Neural crest cell (in vitro differentiated cells): ENCODE measurements at places on chromosomes 11 and 22. TPM values are rescaled to one million over a fixed set of nuclear protein-coding genes. Genes with fewer than 3 reads are reported as not detected.

Gene POU2AF1
- total RNA-seq, result not detected in 2 replicates

- peaks cover 21% of the 10 kb centered on the region for H3K4me1 ChIP-seq
- no peak overlapping the region for H3K27ac ChIP-seq
- no peaks in the 10 kb centered on the region for H3K36me3 ChIP-seq
- H3K4me3 ChIP-seq, result no peak overlapping the region
Measured at GRCh38 chr11:121930004-121930965, 185.7 kb downstream of the BLID start.

- no peaks in the 10 kb centered on the region for H3K4me1 ChIP-seq
- H3K36me3 ChIP-seq, result peaks cover 5% of the 10 kb centered on the region
- H3K4me3 ChIP-seq, result no peak overlapping the region
Measured at GRCh38 chr22:49691256-49691655, 136.4 kb downstream of the BRD1 start.

GRCh38 chr11:22851477-22851876, 8.8 kb downstream of the CCDC179 start:
- H3K27ac ChIP-seq, result no peak overlapping the region
- H3K27me3 ChIP-seq, result no peaks in the 10 kb centered on the region
- H3K4me1 ChIP-seq, result no peaks in the 10 kb centered on the region
- no peak overlapping the region for H3K4me3 ChIP-seq
- H3K36me3 ChIP-seq, result no peaks in the 10 kb centered on the region

- H3K36me3 ChIP-seq, result peaks cover 5% of the 10 kb centered on the region
- H3K4me1 ChIP-seq, result no peaks in the 10 kb centered on the region
- H3K27me3 ChIP-seq, result peaks cover 26% of the 10 kb centered on the region
- no peak overlapping the region for H3K4me3 ChIP-seq
- no peak overlapping the region for H3K27ac ChIP-seq
Measured at GRCh38 chr22:49687333-49687732, 140.3 kb downstream of the BRD1 start.

DNA sequence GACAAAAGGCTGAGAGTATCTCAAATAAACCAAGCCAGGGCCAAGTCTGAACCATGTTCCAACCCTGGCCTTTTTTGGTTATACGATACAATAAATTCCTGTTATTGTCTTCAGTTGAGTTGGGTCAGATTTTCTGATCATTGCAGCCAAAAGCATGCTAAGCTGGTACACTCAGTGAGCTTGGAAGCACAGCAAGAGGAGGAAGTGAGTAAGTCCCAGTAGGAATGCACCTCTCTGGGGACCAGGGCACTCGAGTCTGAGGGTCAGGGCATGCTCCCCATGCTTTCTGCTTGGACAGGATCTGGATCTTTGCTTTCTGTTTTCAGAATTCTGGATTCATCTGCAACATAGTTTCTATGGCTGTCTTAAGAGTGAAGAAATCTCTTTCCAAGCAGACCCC, 73.1 kb downstream of the TMPRSS5 start:
- H3K4me3 ChIP-seq, result no peak overlapping the region
- no peak for DNase-seq
- H3K27me3 ChIP-seq, result peaks cover 13% of the 10 kb centered on the region
